A549 treated with DMSO at 1 μM for 4 hours (cell line): ENCODE measurements at places on chromosomes 3 and 15. TPM values are rescaled to one million over a fixed set of nuclear protein-coding genes. Genes with fewer than 3 reads are reported as not detected.

The FANCD2OS gene
- not detected in 5 replicates for total RNA-seq

The IQCH gene
- 0.95 to 3.0 TPM (median 1.9 TPM) in 5 replicates for total RNA-seq

The ACTC1 gene
- total RNA-seq, result 0.10 to 0.52 TPM (median 0.25 TPM) in 5 replicates

The CYP8B1 gene
- total RNA-seq, result not detected in 5 replicates

The CCR8 gene
- not detected in 5 replicates for total RNA-seq

The MAP1A gene
- 0.75 to 0.99 TPM (median 0.84 TPM) in 5 replicates for total RNA-seq

The KLHL40 gene
- total RNA-seq, result not detected in 5 replicates
